GM23338 (cell line): ENCODE measurements at places on chromosomes 13 and 19.

- H3K4me1 ChIP-seq: no peaks in the 10 kb centered on the region
- no peaks in the 10 kb centered on the region for H3K27me3 ChIP-seq
- H3K36me3 ChIP-seq: peaks cover 59% of the 10 kb centered on the region
- no peak for DNase-seq
These were observed 35.5 kb upstream of the ZNF254 start for GRCh38 chr19:24051516-24051915.

DNA sequence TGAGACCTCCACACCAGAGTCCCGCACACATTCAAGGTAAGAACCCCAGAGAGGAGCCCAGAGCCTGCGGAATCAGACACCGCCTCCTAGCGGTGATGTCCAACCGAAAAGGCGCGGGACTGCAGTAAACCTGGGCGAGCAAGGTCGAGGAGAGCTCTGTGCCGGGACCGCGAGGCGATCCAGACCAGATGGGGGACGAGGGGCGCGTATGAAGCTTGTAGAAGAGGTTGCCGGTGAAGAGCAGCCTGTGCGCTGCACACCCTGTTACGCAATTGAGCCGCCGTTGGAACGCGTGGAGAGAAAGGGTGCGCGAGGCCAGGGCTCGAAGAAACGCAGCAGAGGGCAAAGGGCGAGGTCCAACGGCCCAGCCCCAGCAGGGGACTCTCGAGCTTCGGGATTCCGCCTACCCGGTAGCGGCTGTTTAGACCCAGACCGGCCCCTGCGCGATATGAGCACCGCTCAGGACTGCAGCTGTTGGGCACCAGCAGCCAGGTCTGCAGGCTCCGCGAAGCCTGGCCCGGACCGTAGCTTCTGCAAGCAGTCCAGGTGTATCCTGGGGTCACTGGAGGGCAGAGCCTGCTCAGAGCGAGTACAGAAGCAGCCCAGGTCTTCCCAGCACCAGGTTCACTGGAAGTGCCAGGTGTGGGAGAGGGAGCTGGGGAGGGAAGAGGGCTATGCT, 65.9 kb upstream of the ZNF599 start:
- H3K4me3 ChIP-seq: peak overlapping the region; percentile 61
- H3K4me1 ChIP-seq: peaks cover 9% of the 10 kb centered on the region
- no peaks in the 10 kb centered on the region for H3K36me3 ChIP-seq
- H3K27me3 ChIP-seq: peaks cover 25% of the 10 kb centered on the region

- H3K36me3 ChIP-seq: no peaks in the 10 kb centered on the region
- peaks cover 32% of the 10 kb centered on the region for H3K27me3 ChIP-seq
- no peak overlapping the region for H3K27ac ChIP-seq
- DNase-seq: no peak
These were observed 8.1 kb downstream of the VSTM2B start for GRCh38 chr19:29533578-29534544.

DNA sequence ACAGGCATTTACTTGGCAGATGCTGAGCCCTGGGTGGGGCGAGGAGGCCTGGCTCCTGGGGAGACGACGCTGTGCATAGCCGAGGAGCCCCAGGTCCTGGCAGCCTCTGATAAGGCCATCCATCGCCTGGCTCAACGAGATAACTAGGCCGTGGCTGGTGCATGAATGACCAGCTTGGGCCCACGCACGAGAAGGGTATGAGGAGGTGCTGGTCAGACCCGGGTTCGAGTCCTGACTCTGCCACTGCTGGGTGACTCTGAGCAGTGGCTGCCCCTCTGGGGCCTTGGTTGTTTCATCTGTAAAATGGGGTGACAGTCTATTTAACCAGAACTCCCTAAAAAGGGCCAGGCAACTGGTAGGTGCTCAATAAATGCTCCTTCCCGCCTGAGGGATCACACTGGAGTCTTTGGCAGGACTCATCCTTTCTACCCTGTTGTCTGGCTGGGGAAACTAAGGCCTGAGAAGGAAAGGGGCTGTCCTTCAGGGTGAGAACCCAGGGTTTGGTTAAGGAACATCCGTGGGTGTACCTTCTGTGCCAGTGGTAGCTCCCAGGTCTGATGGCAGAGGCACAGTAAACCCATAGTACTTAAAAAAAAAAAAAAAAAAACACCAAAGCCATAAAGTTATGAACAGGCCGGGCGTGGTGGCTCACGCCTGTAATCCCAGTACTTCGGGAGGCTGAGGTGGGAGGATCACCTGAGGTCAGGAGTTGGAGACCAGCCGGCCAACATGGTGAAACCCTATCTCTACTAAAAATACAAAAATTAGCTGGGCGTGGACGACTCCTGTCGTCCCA, 8.1 kb upstream of the ARRDC2 start:
- peaks cover 6% of the 10 kb centered on the region; the same call in 1 of the 2 replicates for H3K4me1 ChIP-seq
- no peaks in the 10 kb centered on the region for H3K36me3 ChIP-seq
- DNase-seq: no peak
- H3K27me3 ChIP-seq: peaks cover 31% of the 10 kb centered on the region
- H3K4me3 ChIP-seq: peak overlapping the region; percentile 52; the same call in 1 of the 2 replicates

- no peaks in the 10 kb centered on the region for H3K36me3 ChIP-seq
- no peak for DNase-seq
- H3K4me1 ChIP-seq: no peaks in the 10 kb centered on the region
These were observed 43.9 kb upstream of the TSC22D1 start for GRCh38 chr13:44620057-44620456.

DNA sequence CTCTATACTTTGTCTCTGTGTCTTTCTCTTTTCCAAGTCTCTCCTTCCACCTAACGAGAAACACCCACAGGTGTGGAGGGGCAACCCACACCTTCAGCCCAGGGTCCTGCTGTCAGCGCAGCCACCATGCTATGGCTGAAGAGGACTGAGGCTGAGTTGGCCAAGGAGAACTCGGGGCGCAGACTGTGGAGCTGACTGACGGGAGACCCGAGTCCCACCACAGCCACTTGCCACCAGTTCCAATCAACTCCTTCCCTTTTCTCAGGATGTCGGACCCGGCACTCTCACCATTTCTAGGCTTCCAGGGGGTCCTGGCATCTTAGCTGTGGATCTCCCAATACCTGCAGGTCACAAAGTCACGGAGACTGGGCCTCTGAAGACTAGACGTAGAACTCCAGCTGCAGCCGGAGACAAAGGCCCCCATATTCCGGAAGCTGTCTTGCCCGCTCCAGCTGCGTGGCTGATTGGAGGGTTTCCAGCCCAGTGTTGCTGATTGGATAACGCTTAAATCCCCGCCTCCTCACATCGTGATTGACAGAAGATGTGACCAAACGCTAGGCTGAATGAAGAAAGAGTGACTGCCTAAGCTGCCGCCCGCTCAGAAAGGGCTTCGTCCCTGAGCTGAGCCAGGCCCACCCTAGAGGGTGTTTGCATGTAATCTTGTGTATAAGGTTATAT, 63.6 kb downstream of the ZNF429 start:
- H3K27ac ChIP-seq: no peak overlapping the region
- no peaks in the 10 kb centered on the region for H3K36me3 ChIP-seq
- peak; percentile 43 for DNase-seq
- H3K27me3 ChIP-seq: no peaks in the 10 kb centered on the region

GRCh38 chr13:31431722-31432137, 232.0 kb downstream of the B3GLCT start:
- no peak overlapping the region for H3K27ac ChIP-seq
- H3K4me1 ChIP-seq: no peaks in the 10 kb centered on the region
- peak; percentile 77 for DNase-seq
- no peaks in the 10 kb centered on the region for H3K36me3 ChIP-seq
- no peaks in the 10 kb centered on the region for H3K27me3 ChIP-seq

- H3K4me1 ChIP-seq: peaks cover 7% of the 10 kb centered on the region; the same call in 1 of the 2 replicates
- no peaks in the 10 kb centered on the region for H3K27me3 ChIP-seq
- H3K27ac ChIP-seq: no peak overlapping the region
- DNase-seq: no peak
- H3K4me3 ChIP-seq: no peak overlapping the region
These were observed 949.6 kb upstream of the SLC10A2 start for GRCh38 chr13:104015646-104016396.

- peaks cover 10% of the 10 kb centered on the region; the same call in 1 of the 2 replicates for H3K4me1 ChIP-seq
- H3K36me3 ChIP-seq: no peaks in the 10 kb centered on the region
- no peaks in the 10 kb centered on the region for H3K27me3 ChIP-seq
- H3K4me3 ChIP-seq: no peak overlapping the region
- no peak overlapping the region for H3K27ac ChIP-seq
These were observed 69.2 kb downstream of the ATP11A start for GRCh38 chr13:112759053-112759452.

DNA sequence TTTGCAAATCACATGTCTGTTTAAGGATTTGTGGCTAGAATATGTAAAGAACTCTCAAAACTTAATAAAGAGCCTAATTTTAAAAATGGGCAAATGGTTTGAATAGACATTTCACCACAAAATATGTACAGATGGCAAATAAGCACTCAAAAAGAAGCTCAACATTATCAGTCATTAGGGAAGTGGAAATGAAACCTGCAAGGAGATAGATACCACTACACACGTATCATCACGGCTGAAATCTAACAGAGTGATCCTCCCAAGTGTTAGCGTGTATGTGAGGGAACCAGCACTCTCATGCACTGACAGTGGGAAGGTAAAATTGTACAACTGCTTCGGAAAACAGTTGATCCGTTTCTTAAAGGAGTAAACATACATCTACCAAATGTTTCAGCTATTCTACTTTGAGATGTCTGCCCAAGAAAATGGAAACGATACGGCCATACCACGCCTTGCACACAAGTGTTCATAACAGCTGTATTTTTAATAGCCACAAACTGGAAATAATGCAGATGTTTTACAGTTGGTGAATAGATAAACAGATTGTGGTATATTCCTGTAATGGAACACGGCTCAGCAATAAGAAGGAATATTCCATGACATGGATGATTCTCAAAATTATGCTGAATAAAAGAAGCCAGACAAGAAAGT, 14.5 kb downstream of the ARHGEF7 start:
- H3K27me3 ChIP-seq: no peaks in the 10 kb centered on the region
- H3K27ac ChIP-seq: no peak overlapping the region
- H3K36me3 ChIP-seq: no peaks in the 10 kb centered on the region
- no peaks in the 10 kb centered on the region for H3K4me1 ChIP-seq

- H3K36me3 ChIP-seq: no peaks in the 10 kb centered on the region
- peak; percentile 33 for DNase-seq
- no peaks in the 10 kb centered on the region for H3K27me3 ChIP-seq
- no peak overlapping the region for H3K27ac ChIP-seq
- no peak overlapping the region for H3K4me3 ChIP-seq
These were observed 77.5 kb upstream of the CLDN10 start for GRCh38 chr13:95474992-95475391.

DNA sequence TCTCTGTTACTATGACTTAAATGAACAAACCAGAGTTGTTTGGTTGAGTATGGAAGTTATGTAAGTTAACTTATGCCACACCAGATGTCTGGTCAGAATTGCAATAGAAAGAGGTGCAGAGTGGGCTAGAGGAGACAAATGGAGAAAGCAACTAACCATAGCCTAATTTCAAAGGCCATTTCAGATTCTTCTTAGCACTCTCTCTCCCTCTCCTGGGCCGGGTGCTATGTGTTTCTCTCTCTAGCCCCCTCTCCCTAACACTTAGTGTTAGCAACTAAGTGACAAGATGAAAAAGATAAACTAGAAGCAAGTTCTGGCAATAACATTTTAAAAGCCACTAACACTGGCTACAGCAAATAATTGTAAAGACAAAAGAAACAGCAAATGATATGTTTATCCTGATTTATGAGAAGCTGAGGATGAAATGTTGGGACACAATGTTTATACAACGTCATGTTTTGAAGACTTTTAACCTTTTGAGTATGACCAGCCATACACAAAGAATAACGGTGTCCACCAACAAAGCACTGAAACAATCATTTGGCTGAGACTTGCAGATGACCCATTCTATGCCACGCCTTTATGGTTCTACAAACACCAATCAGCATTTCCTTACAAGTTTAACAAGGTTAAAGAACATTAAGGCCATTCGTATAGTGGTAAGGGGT, 18.6 kb downstream of the SERPINE3 start:
- no peaks in the 10 kb centered on the region for H3K27me3 ChIP-seq
- no peak overlapping the region for H3K4me3 ChIP-seq
- peak overlapping the region; percentile 33; the same call in 1 of the 2 replicates for H3K27ac ChIP-seq

DNA sequence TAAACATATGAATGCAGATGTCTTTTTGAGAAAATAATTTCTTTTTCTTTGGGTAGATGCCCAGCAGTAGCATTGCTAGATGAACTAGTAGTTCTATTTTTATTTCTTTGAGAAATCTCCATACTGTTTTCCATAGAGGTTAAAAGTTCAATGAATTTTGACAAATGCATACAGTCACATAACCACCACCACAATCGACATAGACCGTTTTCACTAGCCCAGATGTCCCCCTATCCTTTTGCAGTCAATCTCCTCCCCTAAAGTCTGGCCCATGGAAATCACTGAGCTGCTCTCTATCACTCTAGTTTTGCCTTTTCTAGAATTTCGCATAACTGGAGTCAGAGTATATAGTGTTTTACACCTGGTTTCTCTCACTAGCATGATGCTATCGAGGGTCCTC, 10.8 kb downstream of the FAM216B start:
- DNase-seq: no peak
- H3K27ac ChIP-seq: no peak overlapping the region
- no peak overlapping the region for H3K4me3 ChIP-seq
- no peaks in the 10 kb centered on the region for H3K36me3 ChIP-seq
- no peaks in the 10 kb centered on the region for H3K27me3 ChIP-seq

DNA sequence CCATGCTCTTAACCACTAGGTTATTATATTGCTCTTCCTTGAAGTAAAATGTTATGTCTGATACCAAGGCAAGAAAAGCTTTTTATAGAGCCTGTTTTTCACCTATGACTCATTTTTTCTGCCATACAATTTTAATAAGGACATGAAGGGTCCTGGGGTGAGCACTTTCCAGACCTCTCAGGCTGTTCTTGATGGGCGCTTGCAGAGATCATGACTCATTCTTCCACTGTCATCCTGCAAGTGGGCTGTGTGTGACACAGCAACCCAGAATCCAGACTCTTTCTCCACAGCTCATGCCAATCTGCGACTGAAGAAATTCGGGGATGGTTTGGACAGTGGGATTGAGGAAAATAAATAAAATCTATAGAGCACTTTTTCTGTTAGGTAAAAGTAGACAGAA, 506.7 kb upstream of the NBEA start:
- no peak overlapping the region for H3K27ac ChIP-seq
- H3K27me3 ChIP-seq: no peaks in the 10 kb centered on the region
- H3K4me3 ChIP-seq: no peak overlapping the region
- no peak for DNase-seq

DNA sequence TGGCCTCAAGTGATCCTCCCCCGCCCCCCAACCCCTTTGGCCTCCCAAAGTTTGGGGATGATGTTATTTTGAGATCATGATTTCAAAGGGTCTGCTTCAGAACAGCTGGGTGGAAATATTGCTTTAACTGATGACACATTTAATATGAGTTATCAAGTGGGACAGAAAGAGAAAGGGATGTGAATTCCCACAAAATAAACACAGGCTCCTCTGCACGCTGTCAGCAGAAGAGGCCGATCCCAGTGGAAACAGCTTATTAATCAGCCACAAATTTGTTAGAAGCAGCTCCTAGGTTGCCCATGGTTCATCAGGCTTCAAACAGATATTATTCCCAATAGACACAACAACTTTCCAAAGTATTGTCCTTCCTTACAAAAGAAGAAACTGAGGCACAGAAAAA, 4.7 kb downstream of the DCLK1 start:
- no peak for DNase-seq
- H3K36me3 ChIP-seq: no peaks in the 10 kb centered on the region; the same call in 1 of the 2 replicates
- H3K27ac ChIP-seq: no peak overlapping the region
- H3K4me1 ChIP-seq: peaks cover 12% of the 10 kb centered on the region
- peaks cover 29% of the 10 kb centered on the region for H3K27me3 ChIP-seq
- H3K4me3 ChIP-seq: no peak overlapping the region
